ENCODE measurements at places on chromosomes 3 and 15.

GRCh38 chr3:154168998-154169795 lies 48.0 kb downstream of the ARHGEF26 start:
- DNase-seq = no peak

DNA sequence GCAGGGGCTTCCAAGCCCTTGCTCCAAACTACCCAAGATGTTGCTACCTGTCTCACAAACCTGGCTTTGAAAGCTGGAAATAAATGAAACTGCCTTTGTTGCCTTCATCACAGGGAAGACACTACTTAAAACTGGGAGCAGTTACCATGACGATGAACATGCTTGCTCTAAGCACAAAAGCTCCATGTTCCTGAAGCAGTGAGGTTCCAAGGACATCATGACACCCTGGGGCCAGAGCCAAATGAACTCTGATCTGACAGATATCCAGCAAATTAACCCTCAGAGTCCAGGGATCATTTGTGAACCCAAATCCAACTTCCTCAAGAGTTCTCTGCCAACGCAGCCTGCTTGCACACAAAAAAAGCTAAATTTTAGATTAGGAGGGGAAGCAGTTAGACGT lies 10.7 kb downstream of the TRAIP start:
- DNase-seq = no peak

DNA sequence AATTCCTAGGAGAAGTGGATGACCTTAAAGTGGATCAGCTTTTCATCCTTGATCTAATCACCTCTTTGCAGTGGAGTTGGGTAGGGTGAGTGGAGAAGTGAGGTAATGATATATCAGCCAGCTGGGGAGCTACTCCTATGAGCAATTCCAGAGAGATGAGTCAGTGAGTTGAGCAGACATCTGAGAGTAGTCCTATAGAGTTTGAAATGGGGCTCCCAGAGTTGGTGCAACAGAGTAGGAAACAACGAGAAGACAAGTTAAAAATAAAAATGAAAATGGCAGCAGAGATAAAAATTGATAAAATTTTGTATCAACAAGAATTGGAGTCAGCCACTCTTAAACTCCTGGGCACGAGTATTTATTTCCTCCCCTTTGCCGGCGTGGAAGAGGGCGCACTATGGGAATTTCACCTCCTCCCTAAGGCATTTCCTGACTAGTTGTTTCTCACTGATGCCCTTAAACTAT lies 150.8 kb upstream of the DPH6 start:
- DNase-seq = peak; percentile 90

GRCh38 chr15:50953302-50953701 lies 44.8 kb downstream of the AP4E1 start:
- DNase-seq = peak; percentile 83

DNA sequence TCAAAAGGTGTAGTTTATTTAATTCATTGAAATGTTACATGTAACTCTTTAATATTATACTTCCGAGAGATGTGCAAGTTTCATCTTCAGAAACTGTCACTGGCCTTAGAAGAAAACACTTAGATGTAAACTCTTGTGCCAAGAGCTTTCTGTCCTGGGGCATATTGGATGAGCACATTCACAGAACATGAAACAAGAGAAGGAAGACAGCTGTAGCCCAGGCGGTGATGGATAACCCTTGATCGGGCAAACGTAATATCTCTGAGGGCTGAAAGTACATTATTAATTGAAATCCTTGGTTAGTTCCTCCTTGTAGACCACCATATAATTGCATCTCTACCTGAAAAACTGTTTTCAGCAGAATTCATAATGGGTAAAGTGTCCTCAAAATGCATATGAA lies 67.4 kb downstream of the MECOM start:
- DNase-seq = no peak

GRCh38 chr3:156161172-156161571 lies 40.8 kb downstream of the KCNAB1 start:
- DNase-seq = no peak

DNA sequence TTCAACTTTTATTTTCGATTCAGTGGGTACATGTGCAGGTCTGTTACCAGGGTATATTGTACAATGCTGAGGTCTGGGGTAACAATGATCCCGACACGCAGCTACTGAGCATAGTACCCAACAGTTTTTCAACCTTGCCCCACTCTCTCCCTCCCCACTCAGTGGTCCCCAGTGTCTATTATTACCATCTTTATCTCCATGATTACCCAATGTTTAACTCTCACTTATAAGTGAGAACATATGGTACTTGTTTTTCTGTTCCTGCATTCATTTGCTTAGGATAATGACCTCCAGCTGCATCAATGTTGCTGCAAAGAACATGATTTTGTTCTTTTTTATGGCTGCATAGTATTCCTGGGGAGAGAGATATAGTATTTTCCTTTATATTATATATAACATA lies 75.7 kb upstream of the EPHB3 start:
- DNase-seq = no peak

DNA sequence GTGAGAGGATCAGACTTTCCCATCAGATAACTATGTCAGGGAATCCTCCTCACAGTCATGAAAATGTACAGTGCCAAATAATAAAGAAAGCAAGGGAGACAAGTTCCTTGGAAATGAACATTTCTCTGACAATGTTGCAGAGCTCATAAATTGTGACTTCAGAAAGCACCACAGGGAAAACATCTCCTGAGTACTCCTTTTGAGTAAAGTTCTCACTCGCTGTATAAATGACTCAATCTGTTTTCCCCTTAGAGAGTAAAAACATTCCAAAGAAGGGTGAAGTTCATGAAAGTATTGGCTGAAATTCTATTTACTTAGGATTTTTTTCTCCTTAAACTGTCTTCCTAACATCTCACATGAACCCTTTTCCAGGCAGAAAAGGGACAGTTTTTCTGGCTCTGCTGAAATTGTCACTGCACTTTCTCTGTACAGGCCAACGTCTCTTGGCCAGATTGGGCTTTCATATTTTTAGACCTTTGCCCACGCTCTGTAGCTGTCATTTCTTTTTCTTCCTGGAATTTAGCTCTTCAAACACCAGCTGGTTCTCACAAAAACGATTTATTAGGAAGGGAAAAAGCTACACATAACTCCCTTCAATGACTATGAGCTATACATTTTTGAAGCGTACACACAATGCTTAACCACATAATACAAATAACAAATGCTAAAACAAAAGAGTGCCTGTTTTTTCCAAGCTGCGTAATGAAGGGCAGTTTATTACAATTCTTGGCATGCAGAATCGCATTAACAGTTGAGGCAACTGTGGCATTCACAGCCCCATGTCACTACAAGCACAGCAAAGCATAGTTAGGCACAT lies 216.1 kb downstream of the ATP8B4 start:
- peak; percentile 69 for DNase-seq

- DNase-seq = no peak
These were observed 4.2 kb upstream of the RAB8B start for GRCh38 chr15:63185206-63185605.

DNA sequence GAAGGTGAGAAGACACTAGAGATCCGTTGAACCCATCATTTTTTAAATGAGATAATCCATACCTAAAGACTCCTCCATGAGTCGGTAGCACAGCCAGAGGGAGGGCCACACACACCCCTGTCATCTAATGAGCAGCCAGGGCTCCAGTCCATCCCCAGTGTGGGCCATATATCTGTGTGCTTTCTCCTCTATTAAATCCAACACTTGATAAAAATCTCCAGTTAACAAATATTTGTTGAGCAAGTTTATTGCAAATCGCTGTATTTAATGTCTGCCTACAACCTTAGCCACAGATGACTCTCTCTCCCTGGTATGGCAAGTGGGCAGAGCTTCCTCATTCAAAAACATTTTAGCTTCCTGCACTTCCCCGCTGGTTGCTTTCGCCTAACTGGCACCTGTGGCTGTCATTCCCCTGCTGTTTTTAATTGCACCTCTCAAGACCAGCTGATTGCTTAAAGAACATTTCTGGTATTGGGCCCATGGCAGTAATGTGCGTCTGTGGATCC lies 82.8 kb downstream of the SMAD3 start:
- DNase-seq = peak; percentile 50

DNA sequence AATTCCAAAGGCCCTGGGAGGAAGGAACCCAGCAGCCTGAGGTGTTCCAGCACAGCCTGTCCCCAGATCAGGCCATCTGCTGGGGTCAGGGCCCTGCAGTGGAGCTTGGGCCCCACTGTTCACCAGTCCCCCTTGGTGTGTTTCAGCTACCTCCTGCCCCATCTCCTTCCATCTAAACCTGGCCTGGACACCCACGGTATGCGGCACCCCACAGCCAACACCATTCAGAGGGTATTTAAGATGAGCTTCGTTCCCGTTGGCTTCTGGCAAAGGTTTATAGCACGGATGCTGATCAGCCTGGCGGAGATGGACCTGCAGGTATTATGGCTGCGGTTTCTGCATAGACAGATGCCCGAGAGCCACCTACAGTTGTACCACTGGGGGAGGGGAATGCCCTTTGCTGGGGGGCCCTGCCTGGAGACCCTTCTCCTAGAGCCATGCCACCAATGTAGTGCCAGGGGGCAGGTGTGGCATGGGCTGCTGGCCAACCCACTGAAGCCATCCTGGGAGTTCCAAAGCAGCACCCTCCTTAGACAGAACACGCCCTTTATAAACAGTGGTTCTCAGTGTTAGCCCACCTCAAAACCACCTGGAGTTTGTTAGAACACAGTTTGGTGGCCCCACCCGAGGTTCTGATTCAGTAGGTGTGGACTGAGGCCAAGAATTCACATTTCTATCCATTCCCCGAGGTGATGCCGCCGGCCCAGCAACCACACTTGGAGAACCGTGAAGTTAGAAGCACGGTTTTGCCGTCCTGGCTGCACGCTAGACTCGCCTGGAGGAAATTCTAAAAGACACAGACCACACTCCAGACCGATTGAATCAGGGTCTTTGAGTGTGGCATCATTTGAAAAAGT lies 126.9 kb downstream of the LRRK1 start:
- no peak for DNase-seq

- no peak for DNase-seq
These were observed 32.1 kb upstream of the RGMA start for GRCh38 chr15:93121107-93121506.

GRCh38 chr15:88014454-88015160 lies 241.9 kb downstream of the NTRK3 start:
- no peak for DNase-seq

GRCh38 chr3:37961622-37962431 lies 28.8 kb upstream of the VILL start:
- DNase-seq = no peak

DNA sequence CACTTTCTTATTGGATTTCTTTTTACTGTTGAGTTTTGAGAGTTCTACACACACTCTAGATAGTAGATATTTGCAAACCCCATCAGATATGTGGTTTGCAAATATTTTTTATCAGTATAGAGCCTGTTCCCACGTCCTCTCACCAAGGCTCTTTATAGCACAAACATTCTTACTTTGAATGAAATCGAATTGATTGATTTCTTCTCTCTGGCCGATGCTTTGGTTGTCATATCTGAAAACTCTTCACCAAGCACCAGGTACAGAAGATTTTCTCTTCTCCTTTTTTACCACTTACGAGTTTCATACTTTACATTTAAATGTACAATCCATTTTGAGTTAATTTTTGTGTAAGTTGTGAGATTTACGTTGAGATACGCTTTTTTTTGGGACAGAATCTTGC lies 163.4 kb downstream of the PTPRG start:
- no peak for DNase-seq

GRCh38 chr15:74841891-74842373 lies 1.0 kb downstream of the ULK3 start:
- DNase-seq = no peak

- no peak for DNase-seq
These were observed at the start of gene MINDY4B for GRCh38 chr3:150905339-150905738. Gene MINDY4B, minus strand, starts transcription at chr3:150905439. Its CDS starts 0 bp downstream, at chr3:150905439.

DNA sequence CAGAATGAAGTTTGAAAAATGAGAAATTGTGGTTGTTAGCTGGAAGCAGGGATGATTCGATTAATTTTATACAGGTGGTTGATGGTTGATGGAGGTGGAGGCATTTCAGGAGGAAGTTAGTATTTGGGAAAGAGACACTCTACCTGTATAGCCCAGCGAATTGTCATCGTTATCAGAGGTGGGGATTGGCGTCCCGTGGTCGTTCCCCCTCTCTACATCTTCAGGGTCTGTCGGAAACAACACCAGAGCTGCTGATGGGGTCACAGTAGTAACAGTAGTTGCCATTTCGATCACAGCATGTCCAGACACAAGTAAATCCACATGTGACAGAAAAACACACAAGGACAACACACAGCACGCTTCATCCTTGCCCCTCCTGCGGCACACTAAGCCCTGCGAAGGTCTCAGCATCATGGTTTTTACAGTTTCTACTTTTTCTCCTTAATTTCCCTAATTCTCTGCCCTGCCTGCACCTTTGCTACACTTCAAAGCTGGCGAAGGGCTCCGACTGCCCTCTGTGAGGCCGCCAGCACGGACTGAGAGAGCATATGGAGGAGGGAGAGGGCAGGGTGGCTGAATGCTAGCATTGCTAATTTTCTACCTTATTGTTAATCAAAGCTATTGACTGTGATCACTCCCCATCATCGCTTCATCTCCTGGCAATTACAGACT lies 642.3 kb downstream of the ROBO1 start:
- no peak for DNase-seq

GRCh38 chr3:135192929-135193328 lies 397.9 kb downstream of the EPHB1 start:
- DNase-seq = peak; percentile 17

- DNase-seq = peak; percentile 50
These were observed 406.2 kb downstream of the LSAMP start for GRCh38 chr3:116038968-116039650.

GRCh38 chr15:68385240-68385561 lies 46.8 kb downstream of the ITGA11 start:
- DNase-seq = no peak

DNA sequence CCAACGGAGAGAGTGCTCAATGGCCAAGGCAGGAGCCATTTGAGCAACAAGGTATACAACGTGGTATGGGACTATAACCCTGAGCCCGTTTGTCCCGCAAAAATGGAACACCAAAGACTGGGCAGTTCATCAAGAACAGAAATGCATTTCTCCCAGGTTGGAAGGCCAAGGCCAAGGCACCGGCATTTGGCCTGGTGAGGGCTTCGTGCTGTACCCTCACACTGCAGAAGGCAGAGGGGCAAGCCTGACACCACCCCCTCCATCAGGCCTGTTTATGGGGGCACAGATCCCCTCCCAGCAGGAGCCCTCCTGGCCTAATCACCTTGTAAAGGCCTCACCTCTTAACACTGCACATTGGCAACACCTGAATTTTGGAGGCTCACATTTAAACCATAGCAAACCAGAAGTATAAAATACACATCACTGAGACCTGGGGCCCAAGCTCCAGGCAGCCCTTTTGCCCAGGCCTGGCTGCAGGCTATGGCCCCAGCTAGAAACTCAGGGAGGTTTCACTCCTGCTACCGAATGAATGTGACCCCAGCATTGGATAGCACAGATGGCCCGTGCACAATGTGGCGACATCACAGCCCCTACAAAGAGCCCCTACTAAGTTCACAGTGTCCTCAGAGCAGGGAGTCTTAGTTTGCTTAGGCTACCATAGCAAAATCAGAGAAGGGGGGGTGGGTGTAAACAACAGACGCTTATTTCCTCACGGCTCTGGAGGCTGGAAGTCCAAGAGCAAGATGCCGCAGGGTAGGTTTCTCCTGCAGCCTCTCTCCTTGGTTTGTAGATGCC lies 47.1 kb downstream of the KLF15 start:
- DNase-seq = no peak

- DNase-seq = peak; percentile 30
These were observed 168.4 kb downstream of the STAC start for GRCh38 chr3:36548712-36549111.

GRCh38 chr15:85324202-85324601 lies 56.2 kb upstream of the AKAP13 start:
- DNase-seq = no peak
